ENCODE measurements at places on chromosomes 1 and 21.

DNA sequence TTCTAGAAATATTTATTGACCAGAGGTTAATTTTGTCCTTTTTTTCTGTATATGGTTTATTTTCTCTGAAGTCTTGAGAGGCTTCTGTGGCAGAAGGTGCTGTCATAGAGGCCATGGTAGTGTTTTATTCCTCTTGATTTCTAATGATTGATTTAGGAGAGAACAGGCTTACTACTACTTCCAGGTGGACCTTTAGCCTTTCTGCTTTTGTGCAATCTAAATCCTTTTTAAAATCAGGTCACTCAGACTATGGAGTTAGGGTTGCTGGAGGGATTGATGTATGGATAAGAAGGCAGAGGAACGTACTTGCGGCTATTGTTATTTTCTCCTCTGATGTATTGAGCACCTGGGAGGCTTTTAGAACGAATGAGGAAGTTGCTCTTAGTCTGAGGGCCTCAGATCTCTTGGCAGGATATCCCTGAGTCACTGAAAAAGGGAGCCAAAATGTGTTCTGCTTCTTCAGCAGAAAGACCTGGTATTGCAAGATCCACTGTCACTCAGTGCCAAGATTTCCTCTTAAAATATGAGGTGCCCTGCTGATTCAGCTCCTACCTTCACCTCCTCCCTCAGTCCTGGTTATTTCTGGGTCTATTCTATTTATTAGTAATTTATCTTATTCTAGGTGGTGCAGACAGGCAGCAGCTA, 277.4 kb downstream of the ZNF648 start:
- DNase-seq, result no peak

DNA sequence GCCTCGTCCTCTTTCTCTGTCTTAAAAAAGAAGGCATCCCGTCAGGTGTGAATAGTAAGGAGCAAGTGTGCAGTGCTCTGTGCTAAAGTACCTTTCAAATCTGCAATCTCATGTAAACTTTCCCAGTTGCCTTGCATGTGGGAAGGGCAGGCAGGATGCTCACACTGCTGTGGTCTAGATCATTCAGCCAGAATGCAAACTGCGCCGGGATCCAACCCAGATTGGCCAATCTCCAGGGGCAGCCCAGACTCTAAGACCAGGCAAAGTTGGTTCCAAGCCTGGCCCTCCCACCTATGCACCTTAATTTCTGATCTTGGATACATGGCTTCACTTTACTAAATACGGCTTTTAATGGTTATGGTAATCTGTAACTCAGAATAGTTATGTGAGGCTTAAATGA, 3.2 kb upstream of the MAP1LC3C start:
- DNase-seq, result no peak

GRCh38 chr1:19112891-19113696, 97.0 kb downstream of the UBR4 start:
- DNase-seq, result no peak

- peak; percentile 37 for DNase-seq
Observed at GRCh38 chr1:108610073-108610472, 50.2 kb downstream of the EEIG2 start.

- DNase-seq, result peak; percentile 64
Observed at GRCh38 chr1:229440851-229441537, 7.1 kb upstream of the ACTA1 start.

- no peak for DNase-seq
Observed at GRCh38 chr1:41806472-41807155, 112.1 kb downstream of the HIVEP3 start.

- peak; percentile 83 for DNase-seq
Observed at GRCh38 chr1:92080128-92080985, at the start of gene BTBD8. Gene BTBD8, plus strand, starts transcription at chr1:92080345. Its CDS starts 227 bp downstream, at chr1:92080572.

- no peak for DNase-seq
Observed at GRCh38 chr1:109094871-109095270, 4.3 kb downstream of the TMEM167B start.
